ENCODE measurements at places on chromosomes 5 and 9.

DNA sequence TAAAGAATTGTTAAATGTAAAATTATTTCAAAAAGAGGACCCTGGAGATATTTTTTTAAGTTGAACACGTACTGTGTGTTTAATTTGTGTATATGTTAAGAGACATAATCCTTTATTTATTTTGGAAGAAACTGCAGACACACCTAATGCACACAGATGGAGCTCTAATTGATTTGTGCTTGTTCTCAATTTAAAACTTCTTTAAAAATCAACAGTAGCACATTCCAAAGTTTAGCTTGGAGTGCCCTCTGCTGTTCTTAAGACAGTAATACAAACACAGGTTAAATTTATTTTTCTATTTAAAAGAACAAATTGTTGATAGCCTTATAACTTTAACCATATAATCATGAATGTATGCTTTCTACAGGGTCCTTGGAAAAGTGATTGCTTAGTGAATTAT is 277.6 kb upstream of the ADAMTS16 start:
- DNase-seq, result no peak

DNA sequence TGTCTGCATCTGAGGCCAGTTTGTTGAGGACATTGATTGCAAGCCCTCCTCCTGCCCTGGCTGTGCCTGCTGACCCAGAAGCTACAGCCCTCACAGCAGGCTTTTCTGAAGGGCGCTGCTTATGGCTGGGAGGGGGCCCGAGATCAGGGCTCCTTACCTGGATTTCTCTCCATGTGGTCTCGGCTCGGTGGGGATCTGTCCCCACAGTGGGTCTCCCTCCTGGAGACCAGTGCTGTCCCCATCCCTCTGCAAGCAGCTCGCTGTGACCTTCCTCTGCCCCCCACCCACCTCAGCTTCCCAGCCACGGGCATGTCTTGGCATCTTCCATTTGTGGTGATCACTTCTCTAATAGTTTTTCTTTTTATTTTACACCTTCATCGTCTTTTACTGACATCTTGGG is 357.9 kb downstream of the IRX2 start:
- no peak for DNase-seq

- DNase-seq, result no peak
These were observed 514.9 kb upstream of the ARRDC3 start for GRCh38 chr5:91898019-91898418.

- no peak for DNase-seq
These were observed 1.2 kb downstream of the UHRF2 start for GRCh38 chr9:6414247-6414641.

DNA sequence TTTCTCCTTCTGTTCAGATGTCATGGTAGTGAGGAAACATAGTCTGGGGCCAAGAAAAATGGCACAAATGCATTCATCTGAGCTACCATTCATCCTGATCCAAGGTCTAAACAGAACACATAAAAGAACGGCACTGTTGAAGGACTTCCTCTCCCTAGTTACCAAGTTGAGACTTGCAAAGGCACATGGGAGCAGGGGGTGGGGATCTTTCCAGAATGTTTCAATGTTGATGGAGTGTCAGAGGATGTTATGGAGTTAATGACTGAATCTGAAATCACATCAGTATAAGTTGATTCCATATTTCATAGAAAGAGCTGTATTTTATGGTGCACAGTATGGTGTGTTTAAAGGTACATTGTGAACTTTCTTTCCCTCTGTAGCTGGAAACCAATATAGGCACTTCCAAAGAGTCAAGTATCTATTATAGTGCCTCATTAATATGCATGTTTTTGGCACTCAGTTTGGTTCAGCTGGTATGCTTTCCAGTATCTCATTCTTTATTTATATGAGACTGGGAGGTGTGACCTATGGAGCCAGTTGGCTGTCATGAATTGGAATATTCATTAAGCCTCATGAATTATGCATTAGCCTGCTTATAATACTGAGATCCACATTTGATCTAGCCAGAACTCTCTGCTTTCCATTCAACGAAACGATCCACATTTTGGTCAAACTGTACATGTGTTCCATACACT is 603.0 kb downstream of the NR2F1-AS1 start:
- no peak for DNase-seq

DNA sequence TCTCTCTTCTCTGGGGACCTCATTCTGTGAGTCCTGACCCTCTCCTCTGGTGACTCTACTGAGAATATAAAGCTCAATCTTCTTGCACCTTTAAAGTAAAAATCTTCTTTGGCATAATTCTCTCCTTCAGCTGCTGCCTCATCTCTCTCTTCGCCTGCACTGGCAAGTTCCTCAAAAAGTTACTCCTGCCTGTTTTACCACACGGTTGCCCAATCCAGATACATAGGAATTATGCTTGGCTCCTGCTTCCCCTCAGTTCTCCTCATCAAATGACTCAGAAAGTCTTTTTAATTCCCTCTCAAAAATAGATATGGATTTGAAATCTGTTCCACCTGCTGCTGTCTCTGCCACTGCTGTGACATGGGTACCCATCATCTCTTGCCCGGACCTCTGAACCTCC is 14.4 kb upstream of the HRCT1 start:
- no peak for DNase-seq

GRCh38 chr9:108766626-108767161 is 89.1 kb downstream of the ACTL7B start:
- no peak for DNase-seq

DNA sequence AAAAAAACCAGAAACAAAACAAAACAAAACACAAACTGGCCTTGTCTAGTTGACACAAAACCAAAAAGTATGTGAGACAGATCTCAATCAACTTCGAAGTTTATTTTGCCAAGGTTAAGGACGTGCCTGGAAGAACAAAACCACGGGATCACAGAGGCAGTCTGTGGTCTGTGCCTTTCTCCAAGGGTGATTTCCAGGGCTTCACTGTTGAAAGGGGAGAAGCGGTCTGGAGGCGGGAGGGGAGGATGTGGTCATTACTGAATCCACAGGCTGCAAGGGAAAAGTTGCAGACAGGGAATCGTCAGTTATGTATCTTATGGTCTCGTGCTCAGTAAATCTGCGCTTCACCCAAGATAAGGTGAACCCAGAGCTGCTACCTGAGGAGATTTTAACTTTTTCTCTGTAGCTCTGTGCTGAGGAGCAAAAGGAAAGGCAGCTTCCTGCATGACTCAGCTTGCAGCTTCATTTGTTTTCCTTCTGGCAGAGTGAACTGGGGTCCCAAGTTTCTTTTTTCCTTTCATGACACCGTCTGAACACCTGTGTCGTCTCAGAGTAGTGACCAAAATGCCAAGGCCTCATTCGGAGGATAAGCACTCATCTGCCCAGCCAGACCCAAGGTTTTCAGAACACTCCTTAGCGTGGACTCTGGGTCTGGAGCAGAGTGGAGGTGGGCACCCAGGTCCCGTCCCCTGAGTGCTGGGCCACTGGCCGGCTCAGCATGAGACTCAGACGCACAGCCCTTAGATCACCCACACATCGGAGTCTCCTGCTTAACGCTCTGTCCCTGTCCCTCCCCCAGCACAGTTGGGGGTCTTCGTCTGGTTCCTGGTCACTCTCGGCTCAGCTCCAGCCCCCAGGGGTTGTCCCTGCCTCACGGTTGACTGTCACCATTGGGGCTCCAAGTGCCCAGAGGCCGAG is 25.9 kb downstream of the ROPN1L start:
- DNase-seq, result no peak

GRCh38 chr9:120911295-120911837 is 15.2 kb downstream of the TRAF1 start:
- no peak for DNase-seq

GRCh38 chr5:17147170-17147569 is 70.3 kb upstream of the BASP1 start:
- no peak for DNase-seq

- no peak for DNase-seq
These were observed 6.9 kb upstream of the TTC33 start for GRCh38 chr5:40762705-40763104.

GRCh38 chr5:37738865-37739488 is 100.9 kb downstream of the GDNF start:
- DNase-seq, result no peak

DNA sequence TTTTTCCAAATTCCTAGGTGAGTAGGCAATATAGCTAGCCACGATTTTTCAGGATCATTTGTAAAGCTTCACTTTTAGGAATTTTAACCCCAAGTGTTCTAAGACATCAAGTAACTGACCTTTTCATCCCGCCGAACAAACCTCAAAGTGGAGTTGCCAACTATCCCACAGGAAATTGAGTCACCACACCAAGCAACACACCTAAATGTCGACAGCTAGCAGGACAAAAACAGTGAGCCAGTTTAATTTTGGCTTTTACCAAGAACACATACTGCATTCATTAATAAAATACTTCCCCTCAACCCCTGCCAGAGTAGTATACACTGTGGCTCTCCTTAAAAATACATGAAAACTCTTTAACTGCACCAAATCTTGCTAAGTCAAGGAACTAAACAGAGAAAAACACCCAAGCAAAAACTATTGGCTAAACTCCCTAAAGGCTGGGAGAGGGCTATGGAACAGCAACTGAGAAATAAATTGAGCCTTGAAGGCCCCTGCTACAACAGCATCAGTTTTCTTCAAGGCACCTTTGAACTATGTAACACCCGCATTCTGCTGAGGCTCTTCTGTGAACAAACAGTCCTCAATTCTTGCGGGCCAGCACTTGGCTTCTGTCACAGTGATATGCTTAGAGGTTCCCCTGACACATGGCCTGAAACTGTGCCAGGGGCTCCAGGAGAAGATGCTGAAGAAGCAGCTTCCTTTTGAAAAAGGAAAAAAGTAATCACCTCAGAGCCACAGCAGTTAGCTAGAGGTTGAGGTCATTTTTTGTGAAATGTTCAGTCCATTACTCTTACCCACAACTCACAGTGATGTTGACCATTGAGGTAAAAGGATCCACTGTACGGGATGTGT is 459.6 kb downstream of the RAB3C start:
- DNase-seq, result no peak

- no peak for DNase-seq
These were observed 184.6 kb downstream of the ACTL7B start for GRCh38 chr9:108671176-108671575.

- DNase-seq, result no peak
These were observed 13.9 kb upstream of the HAND1 start for GRCh38 chr5:154491941-154492340.

GRCh38 chr9:20898885-20899554 is 132.4 kb downstream of the HACD4 start:
- DNase-seq, result peak; percentile 7

DNA sequence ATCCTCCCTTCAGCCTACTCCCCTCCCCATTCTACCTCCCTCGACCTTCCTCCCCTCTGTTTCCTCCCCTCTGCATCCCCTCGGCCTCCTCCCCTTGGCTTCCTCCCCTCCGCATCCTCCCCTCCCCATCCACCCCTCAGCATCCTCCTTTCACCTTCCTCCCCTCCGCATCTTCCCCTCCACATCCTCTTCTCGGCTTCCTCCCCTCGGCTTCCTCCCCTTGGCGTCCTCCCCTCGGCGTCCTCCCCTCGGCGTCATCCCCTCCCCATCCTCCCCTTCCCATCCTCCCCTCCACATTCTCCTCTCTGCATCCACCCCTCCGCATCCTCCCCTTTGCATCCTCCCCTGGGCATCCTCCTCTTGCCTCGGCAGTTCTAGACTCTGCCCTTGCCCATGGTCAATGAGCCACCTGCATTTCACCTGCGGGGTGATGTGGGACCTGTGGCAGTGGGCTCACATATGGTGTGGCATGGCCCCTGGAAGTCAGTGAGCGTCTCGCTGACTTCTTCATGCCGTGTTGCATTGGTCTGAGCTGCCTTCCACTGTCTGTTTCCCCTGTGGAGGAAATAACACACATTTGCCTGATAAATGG is 113.0 kb downstream of the WNK2 start:
- no peak for DNase-seq

- DNase-seq, result no peak
These were observed 351 bp upstream of the MSX2 start for GRCh38 chr5:174723979-174724483.

- no peak for DNase-seq
These were observed 2.4 kb upstream of the DOCK8 start for GRCh38 chr9:212297-212696.

DNA sequence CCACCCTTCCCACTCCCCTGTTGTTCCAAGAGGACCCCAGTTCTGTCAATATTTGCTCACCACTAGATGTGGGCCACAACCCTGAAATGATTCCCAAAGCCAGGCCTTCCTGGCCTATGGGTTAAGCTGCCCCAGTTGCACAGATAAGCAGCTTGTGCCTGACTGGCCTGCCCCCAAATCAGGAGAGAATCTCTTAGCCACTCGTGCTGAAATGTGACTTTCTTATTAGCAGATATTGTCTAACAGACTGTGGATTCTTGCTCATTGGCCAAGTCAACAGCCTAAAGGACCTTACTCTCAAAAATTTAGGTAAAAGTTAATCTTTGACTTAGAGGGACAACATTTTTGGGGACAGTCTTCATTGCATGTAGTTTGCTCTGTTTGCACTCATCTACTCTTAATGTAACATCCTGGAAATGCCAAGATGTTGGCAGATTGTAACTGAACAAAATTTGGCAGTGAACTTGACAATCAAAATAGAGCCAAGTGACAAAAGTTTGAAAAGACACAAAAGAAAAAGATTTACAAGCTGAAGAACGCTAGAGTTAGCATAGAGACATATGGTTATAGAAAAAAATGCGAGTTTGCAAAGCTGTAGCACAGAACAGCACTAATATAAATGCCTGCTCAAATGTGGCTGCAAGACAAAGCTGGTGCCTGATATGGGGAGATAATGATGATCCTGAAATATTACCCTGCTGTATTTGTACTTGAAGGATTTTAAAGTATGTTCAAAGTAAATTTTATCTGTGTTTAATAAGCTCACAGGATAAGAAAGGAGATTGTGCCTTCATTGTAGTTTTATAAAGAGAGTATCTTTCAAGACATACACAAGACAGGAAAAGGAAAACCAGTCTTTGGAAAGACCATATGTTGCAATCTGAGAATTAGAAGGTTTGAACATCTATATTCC is 29.0 kb upstream of the FSD1L start:
- no peak for DNase-seq

DNA sequence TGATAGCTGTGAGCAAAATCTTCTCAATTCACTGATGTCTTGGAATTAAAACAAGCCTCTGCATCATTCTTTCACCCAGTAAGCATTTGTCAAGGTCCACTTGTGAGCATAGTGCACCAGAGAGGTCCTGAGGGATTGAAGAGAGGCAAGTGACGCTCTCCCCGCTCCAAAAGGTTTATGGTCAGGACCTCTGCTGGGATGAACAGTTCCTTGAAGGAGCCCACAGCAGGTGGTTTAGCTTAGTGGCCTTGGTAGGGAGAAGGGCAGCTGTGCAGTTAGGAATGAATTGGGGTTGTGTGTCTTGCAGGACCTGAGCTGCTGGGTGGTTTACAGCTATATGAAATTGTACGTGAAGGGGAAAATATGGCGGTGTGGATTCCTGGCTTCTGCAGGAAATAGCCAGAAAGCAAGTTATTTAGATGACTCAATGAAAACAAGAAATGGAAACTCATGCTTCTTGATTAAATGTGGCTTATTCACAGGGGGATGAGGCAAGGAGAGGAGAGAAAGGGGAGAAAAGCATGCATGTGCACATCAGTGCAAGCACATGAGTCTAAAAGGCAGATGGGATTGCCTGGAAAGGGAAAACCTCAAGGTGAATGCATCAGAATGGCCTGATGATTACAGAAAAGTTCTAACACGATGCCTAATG is 42.0 kb downstream of the SUB1 start:
- DNase-seq, result no peak

GRCh38 chr9:13963005-13963653 is 350.8 kb downstream of the NFIB start:
- DNase-seq, result no peak
